ENCODE measurements at places on chromosomes 13 and 19.
A peak's percentile ranks its signal among the peaks of the same experiment; 100 is the strongest.

DNA sequence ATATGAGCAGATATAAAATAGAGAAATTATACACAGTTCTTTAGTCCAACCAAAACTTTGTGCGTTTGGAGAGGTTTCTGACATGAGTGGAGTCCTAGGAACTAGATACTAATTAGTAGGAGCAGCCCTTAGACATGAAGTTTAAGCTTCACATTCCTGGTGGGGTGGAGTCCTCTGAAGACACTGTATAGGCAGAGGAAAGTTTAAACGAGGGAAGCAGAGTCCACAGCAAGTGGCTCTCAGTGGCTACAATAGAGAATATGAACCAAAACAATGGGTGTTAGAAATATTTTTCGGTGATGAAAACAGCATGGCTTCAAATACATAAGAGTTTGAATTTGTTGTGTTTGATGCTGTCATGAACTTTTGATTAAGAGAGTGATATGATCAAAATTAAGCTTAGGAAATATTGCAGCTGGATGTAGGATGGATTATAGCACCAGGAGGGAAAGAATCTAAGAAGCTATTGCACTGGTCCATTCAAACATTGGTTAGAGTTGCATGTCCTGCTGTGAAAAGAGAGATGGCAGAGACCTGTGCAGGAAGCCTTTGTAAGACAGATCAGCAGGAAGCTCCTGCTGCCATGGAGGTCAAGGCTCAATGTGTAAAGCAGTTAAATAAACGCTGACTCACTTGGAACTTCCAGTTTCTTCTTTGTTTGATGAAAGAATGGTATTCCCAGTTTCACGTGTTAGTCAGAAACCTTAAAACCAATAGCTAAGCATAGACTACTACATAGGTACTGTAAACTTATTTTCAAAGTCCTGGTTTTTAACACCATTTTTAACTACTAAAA lies 175.2 kb downstream of the TDRD3 start:
- DNase-seq, result peak; percentile 20

GRCh38 chr13:106477303-106477702 lies 58.2 kb downstream of the EFNB2 start:
- DNase-seq, result no peak

GRCh38 chr19:15231271-15231670 lies 977 bp downstream of the EPHX3 start:
- no peak for DNase-seq

- DNase-seq, result no peak
Measured at GRCh38 chr19:16111909-16112752, 442 bp downstream of the RAB8A start.

DNA sequence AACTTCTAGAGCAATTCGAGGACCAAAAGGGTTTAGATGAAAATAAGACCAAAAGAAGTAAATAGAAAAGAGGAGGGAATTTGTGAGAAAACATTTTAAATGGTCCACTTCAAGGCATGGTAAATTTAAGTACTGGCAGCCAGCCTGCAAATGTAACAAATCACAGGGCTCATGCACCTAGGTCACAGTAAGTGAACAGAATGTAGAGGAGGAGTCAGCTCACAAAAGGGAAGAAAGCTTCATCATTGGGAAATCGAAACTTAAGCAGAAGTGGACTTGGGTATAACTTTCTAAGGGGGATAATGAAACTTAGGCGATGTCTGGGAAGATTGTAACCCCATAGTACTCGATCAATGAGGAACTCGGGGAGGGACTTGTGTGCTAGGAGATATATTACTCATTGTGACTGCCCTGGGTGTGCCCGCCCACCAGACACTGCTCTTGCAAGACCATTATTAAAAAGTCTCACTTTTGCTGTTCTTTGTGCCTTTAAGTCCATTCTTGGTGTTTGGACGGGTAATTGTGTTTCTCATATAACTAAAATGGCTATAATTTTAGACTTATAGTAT lies 1053.6 kb upstream of the MIR17HG start:
- DNase-seq, result no peak

- no peak for DNase-seq
Measured at GRCh38 chr13:34452831-34453230, 489.2 kb upstream of the NBEA start.

Measured in neural progenitor cell (in vitro differentiated cells).